ENCODE measurements at places on chromosomes 7 and 10.

DNA sequence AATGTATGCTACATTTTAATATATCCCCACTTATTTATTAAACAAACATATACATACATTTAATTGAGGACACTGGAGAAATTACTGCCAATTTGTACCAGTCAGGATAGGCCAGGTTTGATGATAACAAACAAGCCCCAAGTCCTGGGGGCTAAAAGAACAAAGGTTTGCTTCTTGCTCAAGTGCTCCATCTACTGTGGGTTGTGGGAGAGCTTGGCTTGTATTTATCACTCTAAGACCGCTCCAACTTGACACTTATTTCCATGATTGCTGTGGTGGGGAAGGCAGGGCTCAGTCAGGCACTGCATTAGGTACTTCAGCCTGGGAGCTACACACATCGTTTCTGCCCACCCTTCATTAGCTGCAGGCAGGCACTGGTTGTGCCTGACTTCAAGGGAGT is 136.6 kb upstream of the ZNF32 start:
- DNase-seq: no peak

DNA sequence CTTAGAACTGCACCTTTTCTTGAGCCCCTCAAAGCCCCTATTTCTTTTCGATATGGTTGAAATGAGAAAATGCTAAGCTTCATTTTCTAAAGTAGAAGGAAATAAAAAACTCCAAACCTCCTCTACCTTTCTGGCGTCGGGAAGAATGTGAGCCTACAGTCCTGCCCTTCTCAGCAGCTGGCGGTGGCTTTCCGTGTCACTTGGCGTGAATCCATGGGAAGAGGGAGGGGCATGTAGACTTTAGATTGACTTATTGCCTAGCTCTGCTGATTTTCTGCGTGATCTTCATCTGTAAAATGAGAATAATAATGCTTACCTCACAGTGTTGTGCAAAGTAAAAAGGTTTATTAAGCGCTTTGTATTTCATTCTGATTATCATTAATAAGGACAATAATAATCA is 35.0 kb downstream of the PRR15 start:
- no peak for DNase-seq

DNA sequence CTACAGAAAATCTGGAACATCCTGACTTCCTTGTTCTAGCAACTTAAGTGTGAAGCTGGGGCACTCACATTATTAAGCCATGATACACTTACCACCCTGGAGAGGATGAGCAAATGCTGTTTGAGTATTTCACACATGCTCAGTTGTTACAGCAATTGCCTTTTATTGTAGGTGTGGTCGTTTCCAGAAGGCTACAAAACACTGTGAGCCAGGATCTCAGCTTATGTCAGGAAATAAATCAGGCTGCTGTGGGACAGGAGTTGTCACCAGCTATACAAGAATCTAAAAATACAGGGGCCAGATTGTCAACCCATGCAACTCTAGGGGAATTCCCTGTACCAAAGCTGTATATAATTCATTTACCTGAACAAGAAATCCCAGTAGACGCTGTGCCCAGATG is 273.3 kb upstream of the SP4 start:
- DNase-seq: no peak

- no peak for DNase-seq
These were observed 71.5 kb downstream of the C10orf143 start for GRCh38 chr10:130039141-130039540.

Data from BE2C (cell line).